ENCODE measurements at places on chromosomes 1 and 21.

GRCh38 chr1:221315330-221315729 lies 426.6 kb downstream of the DUSP10 start:
- no peak for DNase-seq

GRCh38 chr1:29551123-29551936 lies 315.0 kb downstream of the PTPRU start:
- DNase-seq: no peak

DNA sequence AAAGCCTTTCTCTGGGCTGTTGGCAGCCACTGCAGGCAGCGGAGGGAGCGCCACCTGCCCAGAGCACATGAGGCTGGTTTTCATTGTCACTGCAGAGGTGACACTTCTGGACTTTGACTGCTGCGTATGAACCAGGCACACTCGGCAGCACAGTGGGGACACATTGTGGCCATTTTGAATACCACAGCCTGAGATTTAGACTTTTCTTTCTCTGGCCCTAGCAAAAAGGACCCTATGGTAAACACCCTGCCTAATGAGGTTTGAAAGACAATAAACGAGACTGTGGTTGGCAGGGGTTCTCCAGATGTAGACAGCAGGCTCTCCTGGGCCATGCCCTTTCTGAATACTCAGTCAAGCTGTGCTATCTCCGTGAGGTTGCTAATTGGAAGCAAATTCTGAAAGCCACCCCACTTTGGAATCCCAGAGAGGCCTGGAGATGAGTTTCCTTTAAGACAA lies 12.0 kb upstream of the KCNE2 start:
- peak; percentile 92 for DNase-seq

DNA sequence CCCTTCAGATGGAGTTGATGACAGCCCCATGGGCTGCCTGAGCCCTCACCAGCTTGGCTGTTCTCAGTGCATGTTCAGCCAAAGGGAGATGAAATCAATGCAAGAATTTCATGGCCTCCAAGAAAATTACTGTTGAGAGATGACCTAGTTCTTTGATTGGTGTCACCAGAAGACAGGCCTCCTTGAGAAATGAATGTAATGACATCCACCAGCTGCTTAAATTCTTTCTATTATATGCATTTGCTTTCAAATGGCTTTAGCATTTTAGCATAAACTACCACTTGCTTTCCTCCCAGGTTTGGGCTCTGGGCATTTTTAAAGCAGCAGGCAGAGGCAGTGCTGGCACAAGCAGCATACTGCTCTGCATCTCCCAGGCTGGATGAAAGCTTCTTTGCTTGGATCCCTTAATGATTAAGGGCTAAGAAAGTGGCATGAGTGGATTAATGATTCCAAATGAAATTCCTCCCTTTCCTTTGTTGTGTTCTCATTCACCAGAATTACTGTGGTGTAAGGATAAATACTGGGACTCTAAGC lies 278.4 kb downstream of the ZNF326 start:
- DNase-seq: no peak

- no peak for DNase-seq
Measured at GRCh38 chr1:53122961-53123413, 19.5 kb downstream of the SLC1A7 start.

- no peak for DNase-seq
Measured at GRCh38 chr1:238777551-238777950, 608.8 kb upstream of the CHRM3 start.

Measured in NCI-H1417 (cell line).